ENCODE measurements at places on chromosomes 5 and 9.

DNA sequence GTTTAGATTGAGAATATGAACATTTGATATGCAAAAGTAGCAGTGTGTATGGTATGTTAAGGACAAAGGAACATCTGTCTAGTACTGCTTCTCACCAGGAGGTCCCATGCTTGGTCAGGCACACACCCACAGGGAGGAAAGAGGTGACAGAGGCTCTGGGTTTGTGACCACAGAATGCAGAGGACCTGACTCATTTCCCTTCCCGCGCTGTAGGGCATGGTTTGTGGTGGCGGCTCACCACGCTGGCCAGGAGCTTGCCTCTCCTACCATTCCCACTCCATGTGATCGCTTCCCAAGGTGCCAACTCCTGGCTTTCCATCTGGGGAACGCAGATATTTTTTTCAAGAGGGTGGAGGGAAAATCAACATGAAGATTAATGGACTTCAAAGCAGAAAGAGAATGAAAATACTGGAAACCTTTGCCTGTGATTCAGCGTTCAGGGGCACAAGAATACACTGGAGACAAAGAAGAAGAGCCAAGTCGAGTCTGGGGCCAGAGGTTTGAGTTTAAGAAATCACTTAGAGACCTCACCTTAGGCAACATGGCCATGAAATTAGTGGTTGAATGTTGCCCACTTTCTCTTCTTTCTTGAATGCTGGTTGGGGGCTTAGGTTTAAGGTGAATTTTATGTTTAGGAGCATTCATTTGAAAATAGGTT, 477.8 kb downstream of the CCDC171 start:
- DNase-seq: peak; percentile 64

GRCh38 chr5:172931001-172931536, 28.2 kb upstream of the RPL26L1 start:
- peak; percentile 91 for DNase-seq

GRCh38 chr5:4245511-4245910, 649.9 kb downstream of the IRX1 start:
- no peak for DNase-seq

DNA sequence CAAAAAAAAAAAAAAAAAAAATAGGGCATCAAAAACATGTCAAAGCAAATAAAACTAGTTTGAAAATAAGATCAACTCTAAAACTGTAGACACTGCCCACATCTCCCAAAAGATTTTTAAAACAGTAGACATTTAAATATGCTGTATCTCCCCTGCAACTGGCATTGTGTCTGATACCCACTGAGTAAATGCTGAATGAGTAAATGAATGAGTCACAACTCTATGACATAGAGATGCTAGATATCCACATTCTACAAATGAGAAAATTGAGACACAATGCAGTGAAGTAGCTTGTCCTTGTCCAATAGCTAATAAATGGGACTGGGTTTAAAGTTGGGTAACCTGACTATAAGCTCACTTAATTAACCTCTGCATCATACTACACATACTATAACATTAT, 14.1 kb upstream of the MAP1B start:
- DNase-seq: no peak

- peak; percentile 57 for DNase-seq
These were observed 42.6 kb downstream of the NACC2 start for GRCh38 chr9:136052472-136052880.

GRCh38 chr5:88693071-88693932, 189.7 kb downstream of the MEF2C start:
- DNase-seq: no peak

DNA sequence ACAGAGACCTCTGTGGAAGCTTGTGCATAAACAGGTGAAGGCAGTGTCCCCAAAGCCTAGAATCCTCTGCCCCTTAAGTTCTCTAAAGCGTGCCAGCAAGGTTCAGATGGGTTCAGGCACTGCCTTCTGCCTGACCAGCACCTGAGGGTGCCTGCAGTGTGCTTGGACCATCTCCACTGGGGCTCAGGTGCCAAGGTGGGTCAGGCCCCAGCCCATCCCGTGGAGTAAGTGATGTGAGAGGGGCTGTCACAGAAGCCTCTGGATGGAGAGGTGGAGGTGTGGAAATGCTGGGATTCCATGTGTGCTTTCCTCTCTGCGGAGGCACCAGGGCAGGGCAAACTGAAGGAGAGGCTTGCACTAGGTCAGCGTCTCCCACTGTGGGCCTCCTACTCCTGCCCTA, 118.5 kb downstream of the DAB2IP start:
- no peak for DNase-seq

GRCh38 chr5:154745349-154745748, 9.8 kb upstream of the LARP1 start:
- no peak for DNase-seq

DNA sequence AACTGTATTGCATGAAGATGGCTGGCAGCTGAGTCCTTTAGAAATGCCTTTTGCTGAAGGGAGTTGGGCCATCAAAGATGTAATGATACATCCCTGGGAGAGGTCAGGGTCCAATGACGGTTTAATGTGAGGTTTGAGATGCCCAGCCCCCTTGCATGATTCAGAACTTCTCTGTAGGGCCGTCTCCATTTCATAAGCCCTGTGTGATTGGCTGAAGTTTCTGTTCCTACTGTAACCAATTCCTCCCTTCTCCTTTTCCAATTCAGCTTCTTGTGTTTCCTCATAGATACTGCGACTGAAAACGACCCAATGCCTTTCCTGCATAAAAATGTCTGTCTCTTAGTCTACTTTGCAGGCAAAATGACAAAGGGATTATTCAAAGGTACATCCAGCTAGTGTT, 47.9 kb upstream of the ST8SIA4 start:
- DNase-seq: no peak

- DNase-seq: no peak
These were observed 1176.3 kb downstream of the CDH18 start for GRCh38 chr5:18811661-18812060.

DNA sequence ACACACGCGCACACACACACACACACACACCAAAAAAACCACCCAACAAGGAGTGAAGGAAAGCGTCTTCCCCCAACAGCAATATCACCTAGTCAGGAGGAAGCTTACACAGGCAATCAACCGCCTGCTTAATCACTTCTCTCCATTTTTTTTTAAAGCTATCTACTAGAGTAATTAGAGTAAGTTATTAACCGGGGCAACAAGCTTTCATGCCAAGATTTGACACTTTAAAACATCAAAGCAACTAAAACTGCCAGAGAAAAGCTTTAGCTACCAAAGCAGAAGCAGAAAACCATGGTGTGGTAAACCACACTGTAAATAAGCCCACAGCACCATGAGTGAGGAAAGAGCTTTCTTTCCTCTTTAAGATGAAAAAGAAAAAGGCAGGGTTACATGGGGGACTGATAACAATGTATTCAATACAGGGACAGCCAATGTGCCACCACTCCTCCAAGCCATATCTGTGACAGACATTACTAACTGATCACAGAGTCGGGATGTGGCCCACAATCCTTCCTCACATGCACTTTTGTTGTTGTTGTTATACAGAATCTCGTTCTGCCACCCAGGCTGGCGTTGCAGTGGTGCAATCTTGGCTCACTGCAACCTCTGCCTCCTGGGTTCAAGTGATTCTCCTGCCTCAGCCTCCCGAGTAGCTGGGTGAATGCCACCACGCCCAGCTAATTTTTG, 282.1 kb downstream of the CRB2 start:
- no peak for DNase-seq

- DNase-seq: no peak
These were observed 387.9 kb upstream of the MEF2C start for GRCh38 chr5:89270901-89271300.

DNA sequence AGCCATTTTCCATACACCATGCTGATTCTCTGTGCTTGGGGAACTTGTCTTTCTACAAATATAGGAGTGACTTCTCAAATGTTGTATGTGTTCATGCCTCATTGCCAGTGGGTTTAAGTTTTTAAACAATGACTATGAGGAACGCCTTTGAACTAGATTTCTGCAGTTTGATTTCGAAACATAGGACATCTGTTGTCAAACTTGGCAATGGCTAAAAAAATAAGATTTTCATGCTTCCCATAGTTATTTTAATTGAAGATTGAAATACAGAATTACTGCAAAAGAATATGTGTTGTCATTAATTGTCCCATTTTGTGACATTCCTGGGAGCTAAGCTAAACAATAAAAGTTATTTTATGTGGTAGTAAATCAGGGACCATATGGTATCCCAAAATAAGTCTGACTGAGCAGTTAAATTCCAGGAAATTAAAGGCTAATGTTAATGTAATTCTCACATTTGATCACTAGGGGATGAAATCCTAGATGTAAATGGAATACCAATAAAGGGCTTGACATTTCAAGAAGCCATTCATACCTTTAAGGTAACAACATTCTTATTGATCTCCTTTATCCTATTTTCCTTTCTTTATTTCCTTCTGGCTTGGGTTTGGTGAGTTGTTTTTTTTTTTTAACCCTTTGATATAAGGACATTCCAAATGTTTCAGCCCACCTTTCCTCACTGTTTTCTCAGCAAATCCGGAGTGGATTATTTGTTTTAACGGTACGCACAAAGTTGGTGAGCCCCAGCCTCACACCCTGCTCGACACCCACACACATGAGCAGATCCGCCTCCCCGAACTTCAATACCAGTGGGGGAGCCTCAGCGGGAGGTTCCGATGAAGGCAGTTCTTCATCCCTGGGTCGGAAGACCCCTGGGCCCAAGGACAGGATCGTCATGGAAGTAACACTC, 116.7 kb downstream of the GOLPH3 start:
- DNase-seq: peak; percentile 76

GRCh38 chr5:143019614-143020515, 249.7 kb downstream of the ARHGAP26 start:
- DNase-seq: no peak

GRCh38 chr9:132498531-132499210, 83.7 kb upstream of the BARHL1 start:
- DNase-seq: no peak

DNA sequence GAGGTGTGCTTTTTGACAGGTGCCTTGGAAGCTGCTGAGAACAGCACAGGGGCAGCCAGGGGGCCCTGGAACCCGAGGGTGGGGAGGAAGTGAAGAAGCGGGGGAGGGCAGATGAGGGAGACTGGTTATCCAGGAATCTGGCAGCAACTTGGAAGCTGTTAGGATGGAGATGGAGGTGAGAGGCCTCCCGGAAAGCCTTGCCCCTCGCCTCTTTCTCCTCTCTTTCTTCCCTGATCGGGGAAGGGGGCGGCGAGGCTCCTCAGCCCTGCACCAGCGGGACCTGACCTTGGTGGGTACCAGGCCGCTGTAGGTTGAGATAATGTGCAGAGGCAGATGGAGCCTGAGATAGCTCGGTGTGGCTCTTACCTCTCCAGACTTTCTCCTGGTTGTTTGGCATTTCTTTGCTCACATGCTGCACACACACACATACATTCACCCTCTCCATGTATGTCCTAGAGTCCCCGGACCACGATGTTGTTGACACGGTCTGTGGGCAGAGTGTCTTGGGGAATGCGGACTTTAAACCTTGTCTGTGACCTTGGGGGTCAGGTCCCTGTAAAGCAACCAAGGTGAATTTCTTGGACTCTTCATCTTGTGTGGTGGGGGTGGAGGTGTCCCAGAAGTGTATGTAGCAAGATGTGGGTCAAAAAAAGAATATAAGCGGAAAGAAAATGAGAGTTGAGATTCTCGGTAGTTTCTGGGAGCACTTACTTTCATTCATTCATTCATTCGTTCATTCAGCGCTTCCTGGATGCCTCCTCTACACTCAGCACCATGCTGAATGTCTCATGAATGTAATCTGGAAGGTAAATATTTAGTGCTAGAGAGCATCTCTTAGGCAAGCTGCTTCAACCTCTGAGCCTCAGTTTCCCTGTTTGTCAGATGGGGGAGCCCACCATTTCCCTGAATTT, 1.6 kb downstream of the WWC1 start:
- DNase-seq: no peak

All from fibroblast of gingiva (primary cell).